ENCODE measurements at places on chromosomes 7 and 10. TPM values are rescaled to one million over a fixed set of nuclear protein-coding genes. Genes with fewer than 3 reads are reported as not detected.

- H3K4me1 ChIP-seq = no peaks in the 10 kb centered on the region
- no peak for DNase-seq
- no peaks in the 10 kb centered on the region for H3K36me3 ChIP-seq
- H3K4me3 ChIP-seq = no peak overlapping the region
Observed at GRCh38 chr10:47372726-47373125, 11.4 kb downstream of the ZNF488 start.

DNA sequence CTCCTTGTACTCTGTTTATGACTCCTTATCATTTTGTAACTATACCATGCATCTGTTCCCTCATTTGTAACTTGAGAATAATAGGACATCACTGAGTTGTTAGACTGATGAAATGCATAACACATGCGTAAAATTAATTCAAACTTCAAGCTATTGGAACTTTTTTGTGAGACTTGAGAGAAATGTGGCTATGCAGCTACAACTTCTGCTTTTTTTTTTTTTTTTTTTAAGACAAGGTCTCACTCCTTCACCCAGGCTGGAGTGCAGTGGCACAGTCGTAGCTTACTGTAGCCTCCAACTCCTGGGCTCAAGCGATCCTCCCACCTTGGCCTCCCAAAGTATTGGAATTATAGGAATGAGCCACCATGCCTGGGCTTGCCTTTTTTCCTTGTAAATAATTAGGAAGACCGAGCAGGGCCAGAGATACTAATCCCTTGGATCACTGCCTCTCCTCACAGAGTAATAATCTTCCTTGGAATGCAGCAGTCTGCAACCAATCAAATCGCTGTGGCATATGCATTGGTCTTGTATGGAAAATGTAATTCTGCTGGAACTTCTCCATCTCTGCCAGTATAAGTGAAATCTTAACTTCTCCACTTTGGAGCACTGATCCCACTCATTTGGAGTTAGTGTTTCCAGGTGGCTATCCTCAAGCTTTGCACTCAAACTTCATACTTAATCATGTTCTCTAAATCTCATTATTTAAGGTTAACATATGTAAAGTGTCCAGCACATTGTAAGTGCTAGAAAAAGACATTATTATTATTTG lies 2.0 kb upstream of the PANK1 start:
- no peak overlapping the region for H3K27ac ChIP-seq
- no peaks in the 10 kb centered on the region for H3K27me3 ChIP-seq
- H3K4me3 ChIP-seq = no peak overlapping the region
- H3K4me1 ChIP-seq = peaks cover 8% of the 10 kb centered on the region
- no peaks in the 10 kb centered on the region for H3K36me3 ChIP-seq

GRCh38 chr7:105315357-105315756 lies 73.4 kb downstream of the SRPK2 start:
- H3K36me3 ChIP-seq = no peaks in the 10 kb centered on the region
- H3K27ac ChIP-seq = no peak overlapping the region
- H3K4me1 ChIP-seq = no peaks in the 10 kb centered on the region
- H3K27me3 ChIP-seq = no peaks in the 10 kb centered on the region
- DNase-seq = no peak

Gene BLVRA
- total RNA-seq = 72.8 TPM

Gene FZD8
- total RNA-seq = 0.77 TPM

DNA sequence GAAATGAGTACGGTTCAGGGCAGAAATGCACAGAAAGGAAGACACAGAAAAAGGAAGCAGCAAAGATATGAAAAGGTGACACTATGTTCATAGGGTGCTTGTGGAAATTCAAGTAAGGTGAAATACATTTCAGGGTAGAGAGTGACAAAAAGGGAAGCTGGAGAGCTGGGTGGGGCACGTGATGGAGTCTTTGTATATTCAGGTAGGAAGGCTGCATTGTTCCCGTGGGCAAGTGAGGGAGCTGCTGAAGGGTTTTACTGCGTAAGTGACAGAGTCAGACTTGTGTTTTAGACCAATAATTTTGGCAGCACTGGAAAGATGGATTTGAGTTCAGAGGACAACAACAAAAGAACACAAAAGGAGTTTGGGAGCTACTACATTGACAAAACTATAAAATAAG lies 35.3 kb upstream of the ANK3 start:
- H3K27ac ChIP-seq = no peak overlapping the region
- DNase-seq = no peak
- H3K27me3 ChIP-seq = no peaks in the 10 kb centered on the region
- H3K36me3 ChIP-seq = no peaks in the 10 kb centered on the region

GRCh38 chr10:110751850-110752249 lies 107.7 kb downstream of the RBM20 start:
- H3K4me1 ChIP-seq = no peaks in the 10 kb centered on the region
- no peak overlapping the region for H3K4me3 ChIP-seq
- no peak for DNase-seq
- H3K27ac ChIP-seq = no peak overlapping the region
- H3K27me3 ChIP-seq = peaks cover 7% of the 10 kb centered on the region

- peak; percentile 85 for DNase-seq
- H3K4me1 ChIP-seq = peaks cover 78% of the 10 kb centered on the region
- H3K36me3 ChIP-seq = peaks cover 2% of the 10 kb centered on the region
- peak overlapping the region; percentile 72 for H3K27ac ChIP-seq
Observed at GRCh38 chr10:79401015-79401921, 44.2 kb downstream of the ZCCHC24 start.

GRCh38 chr10:8060010-8060703 lies 5.7 kb downstream of the GATA3 start:
- no peak for DNase-seq
- no peaks in the 10 kb centered on the region for H3K4me1 ChIP-seq
- no peak overlapping the region for H3K4me3 ChIP-seq
- H3K27ac ChIP-seq = no peak overlapping the region

GRCh38 chr7:141294143-141294829 lies 220.4 kb downstream of the TMEM178B start:
- H3K4me3 ChIP-seq = no peak overlapping the region
- DNase-seq = no peak
- H3K27ac ChIP-seq = no peak overlapping the region
- H3K36me3 ChIP-seq = no peaks in the 10 kb centered on the region
- H3K27me3 ChIP-seq = no peaks in the 10 kb centered on the region

GRCh38 chr7:106405697-106406141 lies 120.9 kb upstream of the NAMPT start:
- no peak for DNase-seq
- H3K4me1 ChIP-seq = no peaks in the 10 kb centered on the region
- no peaks in the 10 kb centered on the region for H3K36me3 ChIP-seq
- H3K4me3 ChIP-seq = no peak overlapping the region
- H3K27me3 ChIP-seq = peaks cover 5% of the 10 kb centered on the region
- no peak overlapping the region for H3K27ac ChIP-seq

Gene EN2
- total RNA-seq = not detected

- no peaks in the 10 kb centered on the region for H3K4me1 ChIP-seq
- no peak overlapping the region for H3K27ac ChIP-seq
Observed at GRCh38 chr7:1322240-1323110, 89.8 kb downstream of the UNCX start.

DNA sequence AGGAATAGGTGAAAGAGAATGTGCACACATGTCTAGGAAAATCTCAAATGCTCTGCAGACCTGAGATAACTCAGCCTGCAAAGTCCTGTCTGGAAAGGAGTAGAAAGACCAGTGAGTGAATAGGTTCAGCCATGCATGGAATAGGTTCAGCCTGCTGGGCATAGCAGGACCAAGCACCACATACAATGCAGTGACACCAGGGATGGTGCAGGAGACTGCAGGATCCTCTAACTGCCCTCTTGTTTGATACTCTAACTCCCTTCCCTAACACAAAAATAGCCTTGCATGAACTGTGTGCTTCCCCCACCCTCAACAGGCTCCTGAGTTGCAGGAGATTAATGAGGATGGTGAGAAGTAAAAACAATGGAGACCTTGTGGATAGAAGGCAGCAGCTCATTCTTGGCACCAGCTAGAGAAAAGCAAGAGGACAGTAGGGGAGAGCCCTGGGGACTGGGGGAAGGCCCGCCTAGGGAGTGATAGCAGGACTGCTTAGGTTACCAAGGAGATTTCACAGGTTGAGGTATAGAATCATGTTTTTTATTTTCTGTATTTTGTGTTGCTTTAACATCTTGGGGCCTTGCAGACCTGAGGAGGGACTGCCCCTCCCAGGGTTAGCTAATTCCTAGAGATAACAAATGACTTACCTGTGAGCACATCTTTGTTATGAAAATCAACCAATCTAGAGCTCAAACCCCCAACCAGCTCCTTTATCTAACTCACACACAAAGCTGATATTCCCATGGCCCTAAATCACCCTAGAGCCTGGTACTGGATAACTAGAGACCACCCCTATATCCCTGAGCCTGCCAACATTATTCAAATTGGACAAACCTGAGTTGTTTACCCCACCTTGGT lies 187.8 kb downstream of the PLPP4 start:
- H3K27ac ChIP-seq = no peak overlapping the region
- H3K4me1 ChIP-seq = no peaks in the 10 kb centered on the region
- H3K36me3 ChIP-seq = no peaks in the 10 kb centered on the region
- H3K4me3 ChIP-seq = no peak overlapping the region
- DNase-seq = no peak
- H3K27me3 ChIP-seq = no peaks in the 10 kb centered on the region

Gene NME8
- not detected for total RNA-seq

- no peaks in the 10 kb centered on the region for H3K4me1 ChIP-seq
- no peak overlapping the region for H3K4me3 ChIP-seq
- H3K27ac ChIP-seq = no peak overlapping the region
- H3K36me3 ChIP-seq = no peaks in the 10 kb centered on the region
- DNase-seq = peak; percentile 54
Observed at GRCh38 chr7:81402227-81402626, 367.6 kb downstream of the HGF start.

GRCh38 chr7:40733578-40733977 lies 598.8 kb downstream of the SUGCT start:
- no peak for DNase-seq
- no peak overlapping the region for H3K27ac ChIP-seq
- H3K4me3 ChIP-seq = no peak overlapping the region
- H3K4me1 ChIP-seq = no peaks in the 10 kb centered on the region
- no peaks in the 10 kb centered on the region for H3K27me3 ChIP-seq

GRCh38 chr7:128727239-128727638 lies 11.9 kb upstream of the CALU start:
- no peak overlapping the region for H3K4me3 ChIP-seq
- no peaks in the 10 kb centered on the region for H3K36me3 ChIP-seq
- peaks cover 3% of the 10 kb centered on the region for H3K4me1 ChIP-seq
- peaks cover 2% of the 10 kb centered on the region for H3K27me3 ChIP-seq
- DNase-seq = no peak
- H3K27ac ChIP-seq = no peak overlapping the region

DNA sequence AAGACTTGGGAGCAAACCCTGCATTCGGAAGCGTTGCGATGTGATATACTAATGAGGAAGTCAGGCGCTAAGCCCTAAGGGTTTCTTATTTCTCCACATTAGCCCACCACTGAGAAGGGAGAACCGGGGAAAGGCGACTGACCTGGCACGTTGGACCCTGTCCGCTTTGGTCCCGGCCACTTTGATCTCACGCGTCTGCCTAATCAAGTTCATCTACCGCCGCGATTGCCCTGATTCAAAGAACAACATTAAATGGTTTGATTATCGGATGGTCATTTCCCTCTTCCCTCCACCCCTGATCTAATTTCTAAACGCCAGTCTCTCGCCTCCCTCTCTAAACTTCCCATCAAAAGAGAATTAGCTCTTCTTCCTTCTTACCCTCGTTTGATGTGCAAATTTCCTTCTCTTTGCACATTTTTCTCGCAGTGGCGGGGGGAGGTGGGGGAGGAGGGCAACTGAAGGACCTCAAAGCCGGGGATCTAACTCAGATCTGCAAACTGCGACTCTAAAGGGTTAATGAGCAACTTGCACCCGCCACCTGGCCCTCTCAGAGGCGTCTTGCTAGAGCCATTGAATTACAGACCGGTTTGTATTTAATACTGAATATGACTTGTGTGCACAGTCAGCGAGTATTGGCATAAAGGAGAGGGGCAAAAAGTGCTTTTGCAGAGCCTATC lies 687 bp upstream of the DKK1 start:
- no peaks in the 10 kb centered on the region for H3K36me3 ChIP-seq
- H3K4me1 ChIP-seq = peaks cover 17% of the 10 kb centered on the region
- H3K4me3 ChIP-seq = peak overlapping the region; percentile 97
- H3K27ac ChIP-seq = peak overlapping the region; percentile 89
- H3K27me3 ChIP-seq = no peaks in the 10 kb centered on the region
- DNase-seq = no peak

DNA sequence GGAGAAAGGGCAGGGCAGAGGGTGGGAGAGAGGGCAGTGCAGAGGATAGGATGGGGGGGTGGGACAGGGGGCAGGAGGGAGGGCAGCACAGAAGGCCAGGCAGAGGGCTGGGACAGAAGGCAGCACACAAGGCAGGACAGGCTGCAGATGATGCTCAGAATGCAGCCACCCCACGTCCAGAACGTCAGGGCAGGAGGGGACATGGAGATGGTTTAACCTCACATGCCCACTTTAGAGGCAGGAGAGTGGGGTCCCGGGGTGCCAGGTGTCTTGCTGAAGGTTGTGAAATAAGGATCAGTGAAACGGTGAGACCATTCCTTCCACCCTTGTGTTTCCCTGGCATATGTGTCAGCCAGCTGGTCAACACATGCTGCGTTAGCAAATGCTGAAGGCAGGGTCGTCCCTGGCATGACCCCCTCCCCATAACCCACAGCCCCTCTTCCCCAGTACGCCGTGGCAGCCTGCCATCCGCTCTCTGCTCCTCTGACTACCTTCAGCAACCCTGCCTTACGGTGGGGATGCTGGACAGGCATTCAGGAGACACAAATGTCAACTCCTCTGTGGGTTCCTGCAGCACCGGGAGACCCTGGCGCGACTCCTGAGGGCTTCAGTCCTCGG lies 592.1 kb downstream of the DNAJB6 start:
- H3K27ac ChIP-seq = no peak overlapping the region
- no peak for DNase-seq
- no peak overlapping the region for H3K4me3 ChIP-seq

Gene NKX6-2
- total RNA-seq = not detected

Gene PNLIPRP2
- total RNA-seq = not detected

Gene TACC2
- 7.6 TPM for total RNA-seq

Gene ASCC1
- total RNA-seq = 42.1 TPM

Gene CALML5
- total RNA-seq = not detected

GRCh38 chr10:31321396-31321941 lies 2.5 kb downstream of the ZEB1 start:
- peak overlapping the region; percentile 88 for H3K27ac ChIP-seq
- peak overlapping the region; percentile 79 for H3K4me3 ChIP-seq
- no peaks in the 10 kb centered on the region for H3K4me1 ChIP-seq
- H3K36me3 ChIP-seq = no peaks in the 10 kb centered on the region

- no peak overlapping the region for H3K4me3 ChIP-seq
- no peaks in the 10 kb centered on the region for H3K4me1 ChIP-seq
- no peaks in the 10 kb centered on the region for H3K27me3 ChIP-seq
- no peaks in the 10 kb centered on the region for H3K36me3 ChIP-seq
Observed at GRCh38 chr7:108421720-108422331, 34.4 kb downstream of the NRCAM start.

Gene DYNC1I1
- 0.17 TPM for total RNA-seq
